ENCODE measurements at places on chromosomes 4 and X. TPM values are rescaled to one million over a fixed set of nuclear protein-coding genes. Genes with fewer than 3 reads are reported as not detected.

The CDK16 gene
- total RNA-seq, result 69.4 TPM

The RBM41 gene
- 11.9 TPM for total RNA-seq

The PDS5A gene
- 33.5 TPM for total RNA-seq

The CYSLTR1 gene
- total RNA-seq, result not detected

The NAP1L3 gene
- total RNA-seq, result 5.3 TPM

The SMS gene
- 230 TPM for total RNA-seq

The CT47B1 gene
- total RNA-seq, result not detected

The NUDT6 gene
- total RNA-seq, result 2.7 TPM

The SRPK3 gene
- total RNA-seq, result 0.36 TPM

The SLC35A2 gene
- 10.8 TPM for total RNA-seq

The MAGEC1 gene
- total RNA-seq, result not detected

The DUSP9 gene
- under 0.01 TPM for total RNA-seq

The UGT2A1 gene
- total RNA-seq, result not detected

The BBS12 gene
- 5.9 TPM for total RNA-seq

The ADGRG2 gene
- total RNA-seq, result under 0.01 TPM

The FOXR2 gene
- not detected for total RNA-seq

The KLHL4 gene
- 1.7 TPM for total RNA-seq

The CXXC4 gene
- total RNA-seq, result under 0.01 TPM

The SCML2 gene
- total RNA-seq, result 1.7 TPM

The EPGN gene
- not detected for total RNA-seq

The CHIC1 gene
- 13.1 TPM for total RNA-seq

The SLC9A7 gene
- 76.4 TPM for total RNA-seq

The TMPRSS11F gene
- total RNA-seq, result not detected

The PRKG2 gene
- 2.0 TPM for total RNA-seq

The PASD1 gene
- total RNA-seq, result not detected

The GAGE12H gene
- not detected for total RNA-seq

The GASK1B gene
- total RNA-seq, result 6.7 TPM

The SOWAHB gene
- total RNA-seq, result under 0.01 TPM

The EGFL6 gene
- total RNA-seq, result not detected

The NDST3 gene
- under 0.01 TPM for total RNA-seq

The ZIC3 gene
- total RNA-seq, result not detected

The HTATSF1 gene
- total RNA-seq, result 27.8 TPM

The CT45A10 gene
- not detected for total RNA-seq

The NAT8L gene
- total RNA-seq, result not detected

The SPANXC gene
- not detected for total RNA-seq

The MAOB gene
- total RNA-seq, result 0.36 TPM

The CNGA1 gene
- not detected for total RNA-seq

The SPANXD gene
- total RNA-seq, result not detected

The RTL3 gene
- 1.1 TPM for total RNA-seq

The BEND2 gene
- total RNA-seq, result not detected

The C1QTNF7 gene
- total RNA-seq, result 0.28 TPM

The BEND4 gene
- not detected for total RNA-seq

The DDIT4L gene
- total RNA-seq, result 3.9 TPM

The SSX3 gene
- not detected for total RNA-seq

The HERC6 gene
- total RNA-seq, result 0.83 TPM

The RADX gene
- 2.2 TPM for total RNA-seq

The CLDN34 gene
- total RNA-seq, result not detected

The IGSF1 gene
- not detected for total RNA-seq

The SLC6A8 gene
- total RNA-seq, result 7.2 TPM

The IBSP gene
- not detected for total RNA-seq

The MSX1 gene
- 1.1 TPM for total RNA-seq

The MAP3K15 gene
- under 0.01 TPM for total RNA-seq

The MAGEA2 gene
- total RNA-seq, result not detected

The PPP1R2C gene
- total RNA-seq, result not detected

The SULT1B1 gene
- total RNA-seq, result 0.18 TPM

The SLAIN2 gene
- total RNA-seq, result 23.3 TPM
